ENCODE measurements at places on chromosomes 3 and 15.
A peak's percentile ranks its signal among the peaks of the same experiment; 100 is the strongest.

DNA sequence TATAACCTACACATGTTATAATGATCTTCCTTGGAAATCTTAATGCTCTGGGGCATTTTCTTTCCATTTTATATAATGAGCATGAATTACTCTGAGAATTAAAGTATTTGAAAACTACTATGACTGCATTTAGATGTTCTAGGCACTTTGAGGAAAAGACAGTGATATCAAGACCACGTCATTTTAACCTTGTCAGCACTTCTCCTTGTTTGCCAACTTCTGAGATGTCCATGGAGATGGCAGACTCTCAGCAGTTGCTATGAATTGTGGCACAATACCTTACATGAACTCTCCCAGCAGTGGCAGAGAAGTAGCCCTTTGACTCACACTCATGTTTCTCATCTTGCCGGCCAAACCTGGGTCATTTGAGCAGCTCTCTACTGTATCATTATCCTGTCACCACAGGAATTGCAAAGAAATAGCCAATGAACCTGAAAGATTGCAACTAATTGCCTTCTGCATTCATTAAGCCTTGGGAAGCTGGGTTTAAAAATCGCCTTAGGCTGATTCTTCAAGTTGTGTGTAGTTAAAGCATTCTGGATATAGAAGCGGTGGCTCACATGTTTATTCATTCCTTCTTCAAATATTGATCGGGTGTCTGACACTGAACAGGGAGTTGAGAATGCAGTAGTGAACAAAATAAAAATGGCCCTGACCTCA lies 272.2 kb upstream of the CFAP20DC start:
- DNase-seq, result no peak

- no peak for DNase-seq
Observed at GRCh38 chr3:119782460-119782859, 559 bp downstream of the NR1I2 start.

DNA sequence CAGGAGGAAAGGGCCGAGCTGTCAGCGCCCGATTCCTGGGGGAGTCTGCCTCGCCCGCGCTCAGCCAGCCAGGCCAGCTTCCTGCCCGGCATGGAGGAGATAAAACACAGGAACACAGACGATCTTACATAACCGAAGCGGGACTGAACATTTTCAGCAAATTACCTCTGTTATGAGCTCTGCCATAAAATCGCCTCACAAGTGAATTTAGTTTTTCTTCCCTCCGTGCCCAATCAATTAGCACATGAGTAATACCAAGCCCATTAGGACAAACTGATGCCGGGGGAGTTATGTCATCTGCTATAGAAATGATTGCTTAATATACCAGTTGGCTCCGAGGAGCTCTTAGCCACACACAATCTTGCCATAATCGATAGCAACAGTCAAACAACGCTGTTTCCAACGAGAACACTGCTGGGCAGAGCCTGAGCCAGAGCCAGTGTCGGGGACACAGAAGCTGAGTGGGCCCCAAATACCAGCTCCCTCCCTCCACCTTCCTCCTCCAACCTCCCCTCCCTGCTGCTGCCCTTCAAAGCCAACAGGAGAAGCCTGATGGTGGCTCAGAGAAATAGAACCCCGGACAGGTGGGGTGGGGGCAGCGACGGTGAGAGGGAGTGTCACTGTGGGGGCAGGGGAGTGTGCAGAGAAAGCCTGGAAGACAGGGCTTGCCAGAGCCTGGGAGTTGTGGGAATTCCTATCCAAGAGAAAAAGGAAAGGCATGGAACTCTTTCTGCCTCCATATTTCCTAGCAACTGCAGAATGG lies 279.4 kb upstream of the TLE3 start:
- peak; percentile 38 for DNase-seq

- no peak for DNase-seq
Observed at GRCh38 chr15:50358845-50359244, 3.8 kb upstream of the GABPB1 start.
